ENCODE measurements at places on chromosomes 4 and X.

DNA sequence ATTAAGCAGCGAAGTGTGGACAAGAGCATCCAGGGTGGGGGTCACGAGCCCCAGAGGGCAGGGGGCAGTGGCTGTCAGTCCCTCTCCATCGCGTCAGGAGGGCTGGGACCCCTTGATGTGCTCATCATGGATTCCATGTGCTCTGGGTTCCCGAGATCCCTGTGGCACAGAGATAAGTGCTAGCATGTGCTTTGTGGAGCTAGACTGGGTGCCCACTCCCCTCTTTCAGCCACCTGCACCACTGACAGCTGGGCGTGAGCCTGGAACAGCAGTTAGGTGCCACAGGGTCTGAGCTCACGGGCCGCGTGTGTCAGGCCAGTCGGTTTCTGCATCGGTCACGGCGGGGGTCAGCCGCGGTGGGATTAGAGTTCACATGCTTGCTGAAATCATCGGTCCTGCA is 24.3 kb downstream of the CPZ start:
- no peak for DNase-seq

DNA sequence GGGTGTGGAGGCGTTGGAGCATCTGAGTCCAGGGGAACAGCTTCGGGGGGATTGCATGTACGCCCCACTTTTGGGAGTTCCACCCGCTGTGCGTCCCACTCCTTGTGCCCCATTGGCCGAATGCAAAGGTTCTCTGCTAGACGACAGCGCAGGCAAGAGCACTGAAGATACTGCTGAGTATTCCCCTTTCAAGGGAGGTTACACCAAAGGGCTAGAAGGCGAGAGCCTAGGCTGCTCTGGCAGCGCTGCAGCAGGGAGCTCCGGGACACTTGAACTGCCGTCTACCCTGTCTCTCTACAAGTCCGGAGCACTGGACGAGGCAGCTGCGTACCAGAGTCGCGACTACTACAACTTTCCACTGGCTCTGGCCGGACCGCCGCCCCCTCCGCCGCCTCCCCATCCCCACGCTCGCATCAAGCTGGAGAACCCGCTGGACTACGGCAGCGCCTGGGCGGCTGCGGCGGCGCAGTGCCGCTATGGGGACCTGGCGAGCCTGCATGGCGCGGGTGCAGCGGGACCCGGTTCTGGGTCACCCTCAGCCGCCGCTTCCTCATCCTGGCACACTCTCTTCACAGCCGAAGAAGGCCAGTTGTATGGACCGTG is 2.2 kb downstream of the AR start:
- no peak for DNase-seq

- no peak for DNase-seq
Observed at GRCh38 chrX:16429406-16429805, 220.6 kb upstream of the S100G start.

DNA sequence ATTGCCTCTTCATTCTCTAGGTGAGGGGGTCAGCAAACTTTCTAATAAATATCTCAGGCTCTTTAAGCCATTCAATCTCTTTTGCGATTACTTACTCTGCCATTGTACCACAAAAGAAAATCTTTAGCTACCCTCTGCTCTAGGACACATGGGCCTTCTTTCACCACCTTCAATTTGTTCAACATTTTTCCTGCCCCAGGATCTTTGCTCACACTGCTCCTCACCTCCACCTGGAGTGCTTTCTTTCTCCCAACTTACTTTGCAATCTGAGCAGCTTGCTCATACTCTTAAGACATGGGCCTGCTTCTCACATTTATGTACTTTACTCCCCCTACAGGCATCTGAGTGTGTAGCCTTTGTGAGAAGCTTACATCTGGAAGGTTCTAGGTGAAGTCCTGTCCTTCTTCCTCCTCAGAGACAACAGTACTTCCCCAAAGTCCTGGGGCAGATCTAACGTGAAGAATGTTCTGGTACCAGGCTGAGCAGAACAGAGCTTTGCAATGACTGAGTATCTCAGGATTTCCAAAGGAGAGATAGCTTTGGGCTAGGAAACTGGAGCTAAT is 55.0 kb upstream of the PRDM5 start:
- no peak for DNase-seq

GRCh38 chr4:21795091-21795490 is 153.5 kb downstream of the KCNIP4 start:
- no peak for DNase-seq

DNA sequence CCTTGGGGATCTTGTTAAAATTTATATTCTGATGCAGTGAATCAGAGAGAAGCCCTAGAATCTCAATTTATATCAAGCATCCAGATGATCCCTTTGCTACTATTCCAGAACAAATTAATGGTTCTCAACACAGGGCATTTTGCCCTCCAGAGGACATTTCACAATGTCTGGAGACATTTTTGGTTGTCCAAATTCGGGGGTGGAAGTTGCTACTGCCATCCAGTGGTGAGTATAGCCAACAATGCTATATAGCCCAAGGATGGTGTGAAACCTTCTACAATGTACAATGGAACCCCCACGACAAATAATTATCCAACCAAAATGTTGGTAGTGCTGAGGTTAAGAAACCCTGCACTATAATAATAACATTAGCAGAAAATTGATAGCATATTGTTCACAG is 2440.0 kb downstream of the PCDH7 start:
- DNase-seq = no peak

DNA sequence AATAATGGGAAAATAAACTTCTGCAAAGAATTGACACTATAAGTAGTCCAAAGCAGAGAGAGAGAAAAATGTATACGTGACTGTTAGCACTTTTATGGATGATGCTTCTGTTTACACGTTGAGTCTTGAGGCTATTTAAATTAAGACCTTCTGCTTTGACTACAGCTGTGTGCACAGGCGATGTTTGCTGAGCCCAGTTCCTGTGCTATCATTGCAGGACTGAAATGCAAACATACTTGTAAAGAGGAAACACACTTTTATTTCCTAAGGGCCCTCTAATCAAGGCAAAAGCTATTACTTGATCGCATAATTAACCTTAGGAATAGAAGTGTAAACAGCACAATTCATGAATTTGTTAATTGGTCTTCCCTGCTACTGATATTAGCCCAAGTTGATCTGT is 226.9 kb downstream of the FBXW7 start:
- no peak for DNase-seq

DNA sequence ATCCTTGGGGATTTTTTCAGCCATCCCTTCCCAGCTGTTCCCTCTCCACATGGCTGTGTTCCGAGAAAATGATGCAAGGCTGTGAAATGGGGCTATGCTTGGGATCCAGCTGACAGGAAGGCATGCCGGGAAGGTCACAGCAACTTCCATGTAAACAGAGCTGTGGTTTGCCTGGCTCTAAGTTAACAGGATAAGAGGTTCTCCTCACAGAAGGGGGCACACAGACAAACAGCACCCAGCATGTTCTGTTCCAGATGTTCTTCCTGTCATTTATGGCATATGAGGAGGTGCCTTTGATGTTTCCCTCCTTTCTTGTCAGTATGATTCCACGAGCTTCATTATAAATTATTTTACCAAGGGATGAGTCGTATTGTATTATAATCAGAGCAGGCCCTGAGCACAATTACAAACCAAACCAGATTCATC is 220.7 kb downstream of the ANTXR2 start:
- no peak for DNase-seq

- DNase-seq = no peak
Observed at GRCh38 chrX:131821945-131822622, 201.0 kb upstream of the STK26 start.

- no peak for DNase-seq
Observed at GRCh38 chrX:97672138-97672537, 788.4 kb downstream of the RPA4 start.

- no peak for DNase-seq
Observed at GRCh38 chr4:42396752-42397634, at the start of gene SHISA3. Gene SHISA3 (plus strand): TSS chr4:42397488. CDS start chr4:42398057, 569 bp downstream.

- DNase-seq = no peak
Observed at GRCh38 chr4:144644368-144645101, 1.4 kb upstream of the HHIP start.
